SK-N-DZ (cell line): ENCODE measurements at places on chromosomes 16 and 17.

DNA sequence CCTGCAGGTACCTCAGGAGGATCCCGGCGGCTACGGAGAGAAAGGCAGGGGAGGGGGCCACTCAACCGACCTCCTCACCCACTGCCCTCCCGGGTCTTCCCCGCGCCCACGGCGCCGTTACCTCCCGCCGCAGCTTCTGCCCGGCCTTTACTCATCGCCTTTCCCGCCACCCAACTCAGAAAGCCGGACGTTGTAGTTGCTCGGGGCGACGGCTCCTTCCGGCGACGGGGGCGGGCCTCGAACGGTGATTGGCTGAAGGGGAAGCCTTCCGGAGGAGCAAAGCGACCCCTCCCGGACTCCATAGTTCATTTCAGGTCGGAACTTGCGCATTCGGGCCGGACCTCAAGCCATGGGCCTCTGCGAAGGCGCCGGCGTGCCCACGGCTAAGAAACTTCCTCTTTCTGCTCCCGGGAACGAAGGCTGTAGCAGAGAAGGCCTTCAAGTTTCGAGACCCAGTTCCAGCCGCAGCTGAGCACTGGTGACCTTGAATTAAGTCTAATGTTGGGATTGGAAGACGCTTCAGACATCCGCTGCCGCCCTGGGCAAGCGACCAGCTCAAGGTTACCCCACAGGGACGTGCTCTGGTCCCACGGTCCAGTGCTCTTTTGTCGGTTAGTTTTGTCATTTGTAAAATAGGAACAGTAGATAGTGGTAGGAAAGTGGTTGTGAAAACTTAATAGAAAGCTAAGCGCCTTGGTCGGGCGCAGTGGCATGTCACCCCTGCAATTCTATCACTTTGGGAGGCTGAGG is at the start of gene PSMC3IP:
Gene PSMC3IP (minus strand): TSS at position 198 of the 750 bp plus-strand sequence. CDS start 43 bp downstream, at position 155.
- peak; percentile 95 for DNase-seq

GRCh38 chr17:21381076-21381706 is 5.0 kb downstream of the KCNJ12 start:
- DNase-seq, result no peak

DNA sequence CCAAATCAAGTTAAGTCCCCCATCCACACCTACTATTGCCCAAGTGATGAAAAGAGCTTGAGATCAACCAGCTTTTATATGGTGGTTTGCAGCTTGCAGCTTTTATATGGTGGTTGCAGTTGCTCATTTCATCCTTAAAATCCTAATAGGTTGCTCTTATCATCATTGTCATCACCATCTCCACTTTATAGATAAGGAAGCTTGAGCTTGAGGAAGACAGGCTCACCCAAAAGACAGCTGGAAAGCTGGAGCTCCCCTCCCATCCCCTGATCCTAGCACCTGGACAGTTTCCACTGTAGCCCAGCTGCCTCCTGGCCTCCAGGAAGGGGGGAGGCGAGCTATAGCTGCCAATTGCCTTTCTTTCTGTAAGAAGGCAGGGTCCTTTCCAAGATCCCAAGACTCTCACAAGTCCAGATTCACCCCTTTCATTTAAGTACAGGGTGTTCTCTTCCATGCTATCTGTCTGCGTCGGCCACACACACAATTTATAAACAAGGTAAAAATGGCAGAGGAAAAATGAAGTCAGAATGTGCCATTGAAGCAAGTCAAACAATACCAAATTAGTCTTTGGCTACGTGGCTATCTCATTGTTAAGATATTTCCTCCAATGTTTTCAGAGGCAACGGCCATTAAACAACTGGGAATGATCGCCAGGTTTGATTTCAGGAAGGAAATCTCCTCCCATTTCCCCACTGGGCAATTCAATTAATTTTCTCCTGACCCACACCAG is 63.3 kb downstream of the PECAM1 start:
- DNase-seq, result peak; percentile 56

DNA sequence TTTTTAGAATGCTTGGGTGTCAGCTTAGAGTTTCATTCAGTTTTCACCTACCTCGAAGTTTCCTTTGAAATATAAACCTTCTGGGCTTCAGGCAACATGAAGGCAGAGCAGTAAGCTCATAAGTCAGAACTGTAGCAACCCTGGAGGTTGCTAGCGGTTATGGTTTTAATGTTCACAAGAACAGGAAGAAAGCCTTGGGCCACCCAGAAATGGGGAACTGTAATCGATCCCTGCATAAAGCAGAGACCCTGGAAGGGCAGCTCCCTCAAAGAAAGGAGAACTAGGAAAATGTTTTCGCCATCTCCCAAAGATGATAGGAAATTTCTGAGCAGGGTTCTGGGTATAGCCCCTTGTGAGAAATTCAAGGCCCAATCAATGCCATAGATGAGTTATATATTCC is 47.8 kb upstream of the RASL10B start:
- no peak for DNase-seq

GRCh38 chr17:14738652-14738988 is 437.7 kb downstream of the HS3ST3B1 start:
- no peak for DNase-seq
